ENCODE measurements at places on chromosomes 3 and 15. TPM values are rescaled to one million over a fixed set of nuclear protein-coding genes. Genes with fewer than 3 reads are reported as not detected.

DNA sequence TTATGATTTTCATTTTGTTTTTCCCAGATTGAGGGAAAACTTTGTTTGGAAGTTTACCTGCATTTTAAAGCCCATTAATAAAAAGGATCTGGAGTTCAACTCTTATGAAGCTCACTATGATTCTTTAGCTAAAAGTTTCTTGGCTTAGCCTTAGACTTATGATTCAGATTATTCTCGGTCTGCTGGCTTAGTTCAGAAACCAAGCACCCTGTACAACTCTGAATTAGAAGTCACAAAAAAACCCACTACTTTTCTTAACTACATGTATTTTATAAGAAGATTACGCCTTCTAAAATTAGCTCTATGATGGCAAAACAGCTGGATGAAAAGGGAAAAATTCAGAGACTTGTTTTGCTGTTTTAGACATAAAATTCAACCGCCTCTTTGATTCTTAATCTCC, 14.3 kb upstream of the DENND4A start:
- DNase-seq = no peak
- no peaks in the 10 kb centered on the region for H3K4me1 ChIP-seq
- no peak overlapping the region for H3K27ac ChIP-seq
- H3K36me3 ChIP-seq = no peaks in the 10 kb centered on the region
- H3K4me3 ChIP-seq = no peak overlapping the region

- no peak overlapping the region for H3K4me3 ChIP-seq
- DNase-seq = no peak
- no peak overlapping the region for H3K27ac ChIP-seq
- H3K4me1 ChIP-seq = no peaks in the 10 kb centered on the region
- no peaks in the 10 kb centered on the region for H3K27me3 ChIP-seq
Measured at GRCh38 chr3:120193554-120193953, 91.5 kb downstream of the GPR156 start.

GRCh38 chr3:146156095-146156494, 4.9 kb downstream of the PLOD2 start:
- H3K27ac ChIP-seq = peak overlapping the region; percentile 95
- no peaks in the 10 kb centered on the region for H3K36me3 ChIP-seq
- peak; percentile 42 for DNase-seq
- peaks cover 53% of the 10 kb centered on the region for H3K4me1 ChIP-seq
- no peak overlapping the region for H3K4me3 ChIP-seq
- H3K27me3 ChIP-seq = no peaks in the 10 kb centered on the region

DNA sequence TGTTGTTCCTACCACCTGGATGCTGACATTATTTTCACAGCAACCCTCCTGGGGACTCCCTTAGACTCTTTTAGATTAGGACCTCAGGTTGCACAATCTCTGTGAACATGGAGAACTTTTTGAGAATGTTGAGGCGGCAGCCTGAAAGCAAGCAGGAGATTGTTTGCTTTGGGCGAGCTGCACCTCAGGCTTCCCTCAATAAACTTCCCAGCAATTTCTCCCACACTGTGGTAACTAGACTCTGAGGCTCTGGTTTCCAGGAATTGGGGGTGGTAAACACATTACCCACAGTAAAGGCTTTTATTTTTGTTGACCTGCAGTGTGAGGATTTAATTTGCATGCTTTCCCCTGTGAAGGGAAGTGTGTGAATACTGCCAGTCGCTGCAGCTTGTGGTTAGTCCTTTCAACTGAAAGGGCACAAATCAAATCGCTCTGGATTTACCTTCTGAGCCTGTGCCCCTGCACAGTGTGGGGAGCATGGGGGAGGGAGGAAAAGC, 35.2 kb upstream of the SIAH2 start:
- DNase-seq = peak; percentile 16
- no peaks in the 10 kb centered on the region for H3K27me3 ChIP-seq

DNA sequence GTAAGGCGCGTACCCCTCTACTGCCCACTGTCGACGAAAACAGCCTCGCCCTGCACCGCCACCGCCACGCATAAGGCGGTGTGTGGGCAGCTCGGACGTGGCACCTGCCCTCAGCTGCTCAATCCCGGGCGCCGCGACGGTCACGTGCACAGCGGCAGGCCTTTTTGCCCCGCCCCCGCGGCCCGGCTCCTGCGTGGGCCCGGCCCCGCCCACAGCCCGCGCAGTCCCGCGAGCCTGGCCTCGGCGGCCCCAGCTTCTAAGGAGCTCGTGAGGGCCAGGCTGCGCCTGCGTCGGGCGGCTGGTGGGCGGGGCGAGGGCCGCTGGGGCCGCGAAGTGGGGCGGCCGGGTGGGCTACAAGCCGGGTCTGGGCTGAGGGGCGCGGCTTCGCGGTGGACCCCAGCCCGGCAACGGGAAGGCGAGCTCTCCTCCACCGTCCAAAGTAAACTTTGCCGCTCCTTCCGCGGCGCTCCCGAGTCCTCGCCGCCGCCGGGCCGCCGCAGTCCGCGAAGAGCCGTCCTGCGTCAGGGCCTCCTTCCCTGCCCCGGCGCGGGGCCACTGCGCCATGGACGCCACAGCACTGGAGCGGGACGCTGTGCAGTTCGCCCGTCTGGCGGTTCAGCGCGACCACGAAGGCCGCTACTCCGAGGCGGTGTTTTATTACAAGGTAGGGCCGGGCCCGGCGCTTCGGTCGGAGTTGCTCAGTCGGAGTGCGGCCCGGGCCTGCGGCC, at the start of gene CAPN7:
TSS of gene CAPN7 (plus strand) at position 313 of the 728 bp plus-strand sequence. CDS start at position 563, 250 bp downstream.
- DNase-seq = peak; percentile 97
- peak within 1 kb of the TSS; percentile 99 for H3K4me3 ChIP-seq
- H3K4me1 ChIP-seq = peaks cover 8% of the 10 kb centered on the region
- H3K27ac ChIP-seq = peak within 1 kb of the TSS; percentile 95
- H3K27me3 ChIP-seq = no peaks in the 10 kb centered on the region
- H3K36me3 ChIP-seq = no peaks in the 10 kb centered on the region

DNA sequence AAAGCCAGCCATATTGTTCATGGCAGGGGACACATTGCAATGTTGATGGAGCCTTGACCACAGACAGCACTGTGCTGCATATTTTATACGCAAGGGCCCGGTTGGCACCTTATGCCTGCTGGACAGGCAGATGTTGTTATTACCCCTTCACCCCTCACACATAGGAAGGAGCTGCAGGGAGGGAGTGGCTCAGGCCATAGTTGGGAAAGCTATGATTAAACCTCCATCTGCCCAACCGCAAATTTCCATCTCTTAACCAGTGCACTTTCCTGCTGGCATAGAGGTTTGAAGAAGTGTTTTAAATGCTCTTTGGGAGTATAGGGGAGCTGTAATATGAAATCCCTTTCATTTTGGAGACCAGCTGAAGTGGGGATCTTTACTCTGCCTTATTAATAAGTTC, 224.7 kb downstream of the CACNA2D3 start:
- no peak overlapping the region for H3K4me3 ChIP-seq
- H3K36me3 ChIP-seq = no peaks in the 10 kb centered on the region

- H3K36me3 ChIP-seq = no peaks in the 10 kb centered on the region
- H3K27ac ChIP-seq = no peak overlapping the region
Measured at GRCh38 chr3:46030626-46031025, 3.3 kb upstream of the XCR1 start.

DNA sequence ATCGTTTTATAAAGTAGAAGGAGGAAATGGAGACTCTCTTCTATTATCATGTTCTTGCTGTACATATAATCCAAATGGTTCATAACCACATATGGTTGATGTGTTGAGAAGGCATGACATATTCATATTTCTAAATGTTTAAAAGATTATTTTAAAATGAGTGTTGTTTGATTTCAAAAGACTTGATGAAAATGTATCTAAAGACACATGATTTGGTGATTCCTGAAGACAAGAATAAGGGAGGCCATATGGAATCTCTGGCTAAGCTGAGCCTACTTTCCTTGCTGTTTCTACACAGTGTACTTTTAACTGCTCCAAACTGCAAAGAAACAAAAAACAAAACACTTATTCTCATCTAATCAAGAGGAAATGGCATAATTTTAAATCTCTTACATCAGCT, 23.0 kb upstream of the GYG1 start:
- H3K27ac ChIP-seq = no peak overlapping the region
- H3K4me1 ChIP-seq = no peaks in the 10 kb centered on the region
- no peaks in the 10 kb centered on the region for H3K36me3 ChIP-seq

DNA sequence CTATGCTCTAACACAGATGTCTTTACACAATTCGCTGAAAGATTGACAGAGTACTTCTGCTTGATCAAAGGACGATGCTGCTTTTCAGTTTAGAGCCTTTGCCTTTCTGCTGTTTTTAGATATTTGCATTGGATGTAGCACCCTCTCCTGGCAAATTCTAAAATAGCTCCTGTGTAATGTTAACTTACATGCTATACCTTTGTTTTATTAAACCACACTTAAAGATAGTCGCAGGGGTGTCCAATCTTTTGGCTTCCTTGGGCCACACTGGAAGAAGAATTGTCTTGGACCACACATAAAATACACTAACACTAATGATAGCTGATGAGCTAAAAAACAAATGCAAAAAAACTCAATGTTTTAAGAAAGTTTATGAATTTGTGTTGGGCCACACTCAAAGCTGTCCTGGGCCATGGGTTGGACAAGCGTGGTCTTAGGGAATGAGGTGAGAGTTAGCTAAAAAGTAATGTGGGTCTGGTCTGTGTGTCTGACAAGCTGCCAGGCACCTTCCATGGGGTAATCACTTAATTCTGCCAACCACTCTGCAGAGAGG, 62.9 kb downstream of the ATG7 start:
- no peak overlapping the region for H3K27ac ChIP-seq
- no peaks in the 10 kb centered on the region for H3K27me3 ChIP-seq
- H3K36me3 ChIP-seq = no peaks in the 10 kb centered on the region
- H3K4me1 ChIP-seq = no peaks in the 10 kb centered on the region

GRCh38 chr3:138199851-138200250, 12.8 kb downstream of the ARMC8 start:
- H3K27me3 ChIP-seq = no peaks in the 10 kb centered on the region
- no peak overlapping the region for H3K27ac ChIP-seq
- H3K36me3 ChIP-seq = no peaks in the 10 kb centered on the region
- no peak overlapping the region for H3K4me3 ChIP-seq
- H3K4me1 ChIP-seq = peaks cover 4% of the 10 kb centered on the region
- DNase-seq = no peak

DNA sequence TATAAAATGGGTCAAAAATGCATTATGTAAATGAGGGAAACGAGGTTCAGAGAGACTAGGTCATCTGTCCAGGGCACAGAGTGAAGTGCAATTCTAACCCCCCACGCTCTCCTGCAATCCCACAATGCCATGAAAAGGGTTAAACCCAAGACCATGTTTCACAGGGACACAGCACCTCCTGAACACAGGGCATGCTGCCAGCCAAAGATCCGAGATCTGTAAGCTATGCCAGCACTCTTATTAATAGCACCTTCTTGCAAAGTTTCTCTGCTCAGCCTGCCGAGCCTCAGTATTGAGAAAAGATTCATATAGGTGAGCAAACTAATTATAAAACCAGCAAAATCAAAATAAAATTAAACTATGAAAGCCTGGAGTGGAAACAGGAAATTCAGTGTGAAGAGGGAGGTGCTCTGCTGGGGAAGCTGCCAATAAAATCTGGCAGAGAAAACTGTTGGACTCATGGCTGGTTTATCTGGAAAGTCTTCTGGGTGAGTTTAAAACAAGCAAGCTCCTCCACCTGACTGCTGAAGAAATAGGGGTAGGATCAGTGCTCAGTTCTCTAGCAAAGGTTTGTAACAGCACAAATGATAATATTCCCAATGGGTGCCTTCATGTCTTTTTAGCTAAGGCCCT, 50.3 kb downstream of the LRIG1 start:
- H3K27ac ChIP-seq = peak overlapping the region; percentile 67
- DNase-seq = peak; percentile 78
- H3K4me3 ChIP-seq = no peak overlapping the region

DNA sequence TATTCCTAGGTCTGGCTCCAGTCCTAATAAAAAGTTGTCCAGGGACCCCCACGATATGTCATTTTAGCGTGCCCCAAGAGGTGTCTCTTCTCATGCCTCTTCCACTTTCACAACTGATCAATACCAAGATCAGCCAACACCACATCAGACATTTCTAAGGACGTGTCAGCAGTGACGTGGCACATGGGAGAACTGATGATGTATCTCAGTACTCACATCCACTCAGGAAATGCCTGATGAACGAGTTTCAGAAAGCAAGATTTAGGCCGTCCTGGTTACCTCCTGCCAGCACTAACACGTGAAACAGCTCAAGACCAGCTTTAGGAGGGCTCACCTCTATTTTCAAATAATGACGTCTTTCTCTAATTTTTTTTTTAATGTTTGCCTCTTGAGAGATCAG, 19.6 kb downstream of the VGLL4 start:
- no peak overlapping the region for H3K27ac ChIP-seq
- H3K4me3 ChIP-seq = no peak overlapping the region
- peaks cover 46% of the 10 kb centered on the region for H3K4me1 ChIP-seq
- H3K27me3 ChIP-seq = no peaks in the 10 kb centered on the region
- no peak for DNase-seq

GRCh38 chr3:138437281-138437680, 2.9 kb downstream of the ESYT3 start:
- H3K36me3 ChIP-seq = no peaks in the 10 kb centered on the region
- no peaks in the 10 kb centered on the region for H3K27me3 ChIP-seq
- no peak overlapping the region for H3K27ac ChIP-seq
- no peak overlapping the region for H3K4me3 ChIP-seq
- DNase-seq = no peak

DNA sequence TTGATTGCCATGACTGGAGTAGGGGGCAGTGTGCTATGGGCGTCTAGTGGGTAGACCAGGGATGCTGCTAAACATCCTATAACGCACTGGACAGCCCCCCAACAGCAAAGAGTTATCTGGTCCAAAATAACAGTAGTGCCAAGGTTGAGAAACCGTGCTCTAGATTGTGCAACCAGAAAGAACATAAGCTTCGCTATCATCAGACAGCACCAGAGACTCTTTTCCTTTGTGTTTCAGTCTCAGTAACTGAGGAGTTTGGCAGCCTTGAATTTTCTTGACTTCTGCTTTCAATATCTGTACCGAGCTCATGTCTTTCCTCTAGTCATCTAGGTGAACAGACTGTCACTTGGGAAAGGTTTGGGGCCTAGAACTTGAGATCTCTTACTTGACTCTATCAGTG, 8.8 kb downstream of the ARID3B start:
- H3K4me1 ChIP-seq = peaks cover 19% of the 10 kb centered on the region
- H3K27ac ChIP-seq = no peak overlapping the region
- no peak overlapping the region for H3K4me3 ChIP-seq
- no peaks in the 10 kb centered on the region for H3K27me3 ChIP-seq

- H3K4me1 ChIP-seq = peaks cover 2% of the 10 kb centered on the region
- no peaks in the 10 kb centered on the region for H3K27me3 ChIP-seq
- no peak overlapping the region for H3K4me3 ChIP-seq
- H3K36me3 ChIP-seq = no peaks in the 10 kb centered on the region
- no peak for DNase-seq
Measured at GRCh38 chr3:195818301-195818700, 6.6 kb upstream of the MUC4 start.

DNA sequence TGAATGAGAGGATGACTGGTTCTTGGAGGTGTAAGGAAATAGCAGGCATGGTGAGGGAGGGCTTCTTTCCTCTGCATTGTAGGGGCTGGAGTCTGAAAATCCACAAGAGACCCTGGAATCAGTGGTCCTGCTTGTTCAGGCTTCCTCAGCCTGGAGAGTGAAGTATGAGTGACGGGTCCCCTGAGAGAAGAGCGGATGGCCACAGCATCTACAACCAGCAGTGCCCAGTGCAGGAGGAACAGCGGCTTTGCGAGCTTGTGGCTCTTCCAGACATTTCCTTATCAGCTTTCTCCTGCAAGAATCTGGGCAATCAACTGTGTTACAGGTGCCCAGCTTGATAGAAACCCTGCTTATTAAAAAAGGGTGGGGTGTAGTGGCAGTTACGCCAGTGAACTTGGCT, 97.0 kb upstream of the HES1 start:
- H3K27me3 ChIP-seq = no peaks in the 10 kb centered on the region
- H3K27ac ChIP-seq = no peak overlapping the region
- H3K4me1 ChIP-seq = peaks cover 8% of the 10 kb centered on the region
- H3K36me3 ChIP-seq = no peaks in the 10 kb centered on the region

Gene SLC7A14
- total RNA-seq = 0.13 TPM

Gene SOX14
- not detected for total RNA-seq

Gene SNURF
- 42.9 TPM for total RNA-seq

Gene RTP4
- total RNA-seq = 2.3 TPM

Gene CLRN1
- total RNA-seq = not detected

Gene STAC
- total RNA-seq = not detected

Gene ATP8B4
- total RNA-seq = 24.3 TPM

Gene GABRR3
- not detected for total RNA-seq

Data from thyroid gland (tissue), 4 donors.